ENCODE measurements at places on chromosomes 6 and 20. TPM values are rescaled to one million over a fixed set of nuclear protein-coding genes. Genes with fewer than 3 reads are reported as not detected.

The RAMACL gene
- 4.0 TPM for total RNA-seq

DNA sequence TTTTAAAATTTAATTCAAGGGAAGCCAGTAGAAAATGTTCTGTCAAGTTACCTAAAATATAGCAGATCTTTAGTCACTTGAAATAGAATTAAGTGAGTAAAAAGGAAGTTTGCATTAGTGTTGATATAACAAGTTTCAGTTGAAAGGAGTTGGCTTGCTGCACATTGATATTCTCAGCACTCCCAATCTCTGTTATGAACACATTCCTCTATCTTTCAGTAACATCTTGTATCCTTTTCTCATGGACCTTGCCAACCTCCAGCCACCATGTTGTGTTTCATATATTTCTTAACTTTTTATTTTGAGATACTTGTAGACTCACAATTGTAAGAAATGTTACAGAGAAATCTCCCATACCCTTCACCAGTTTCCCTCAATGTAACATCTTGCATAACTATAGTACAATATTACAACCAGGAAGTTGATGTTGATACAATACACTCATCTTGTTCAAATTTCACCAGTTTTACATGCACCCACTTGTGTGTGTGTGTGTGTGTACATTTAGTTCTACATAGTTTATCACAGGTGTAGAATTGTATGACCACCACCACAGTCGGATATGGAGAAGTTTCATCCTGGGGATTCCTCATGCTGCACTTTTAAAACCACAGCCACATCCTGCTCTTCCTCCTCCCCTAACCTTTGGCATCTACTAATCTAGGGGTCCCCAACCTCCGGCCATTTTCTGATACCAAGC, 20.2 kb upstream of the PAQR8 start:
- DNase-seq = no peak

The CCN5 gene
- total RNA-seq = not detected

DNA sequence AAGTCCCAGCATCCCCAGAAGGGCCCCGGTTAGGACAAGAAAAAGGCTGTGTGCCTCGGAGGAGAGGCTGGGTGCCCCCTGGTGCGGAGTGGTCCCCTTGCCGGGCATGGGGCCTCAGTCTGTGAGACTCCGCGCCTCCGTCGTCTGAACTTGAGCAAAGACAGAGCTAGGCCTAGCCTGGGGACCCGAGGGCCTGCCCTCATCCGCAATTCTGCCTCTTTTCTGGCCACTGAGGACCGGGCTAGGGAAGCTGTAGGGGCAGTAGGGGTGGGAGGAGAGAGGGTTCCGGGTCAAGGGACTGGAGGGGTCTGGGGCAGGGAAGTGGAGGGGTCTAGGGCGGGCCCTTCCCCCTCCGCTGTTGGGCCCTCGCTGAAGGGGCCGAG, 550 bp upstream of the HSPA12B start:
- DNase-seq = peak; percentile 54

The TAAR1 gene
- not detected for total RNA-seq

DNA sequence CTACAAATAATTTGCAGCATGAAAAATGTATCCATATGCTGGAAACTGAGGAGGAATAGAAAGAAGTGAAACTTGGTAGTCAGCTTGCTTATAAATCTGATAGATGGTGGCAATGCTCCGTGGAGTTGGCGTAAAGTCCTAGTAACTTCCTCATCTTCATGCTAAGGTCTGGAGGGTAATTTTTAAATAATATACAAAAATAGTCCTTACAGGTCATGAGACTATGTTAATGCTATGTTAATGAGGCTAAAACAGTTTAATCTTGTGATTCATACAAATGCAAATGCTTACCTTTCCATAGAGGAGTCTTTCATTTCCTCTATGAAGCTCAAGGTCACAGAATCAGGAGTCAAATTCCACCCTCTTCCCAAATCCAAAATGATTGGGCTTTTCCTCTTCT, 9.4 kb upstream of the CRIP3 start:
- DNase-seq = no peak

DNA sequence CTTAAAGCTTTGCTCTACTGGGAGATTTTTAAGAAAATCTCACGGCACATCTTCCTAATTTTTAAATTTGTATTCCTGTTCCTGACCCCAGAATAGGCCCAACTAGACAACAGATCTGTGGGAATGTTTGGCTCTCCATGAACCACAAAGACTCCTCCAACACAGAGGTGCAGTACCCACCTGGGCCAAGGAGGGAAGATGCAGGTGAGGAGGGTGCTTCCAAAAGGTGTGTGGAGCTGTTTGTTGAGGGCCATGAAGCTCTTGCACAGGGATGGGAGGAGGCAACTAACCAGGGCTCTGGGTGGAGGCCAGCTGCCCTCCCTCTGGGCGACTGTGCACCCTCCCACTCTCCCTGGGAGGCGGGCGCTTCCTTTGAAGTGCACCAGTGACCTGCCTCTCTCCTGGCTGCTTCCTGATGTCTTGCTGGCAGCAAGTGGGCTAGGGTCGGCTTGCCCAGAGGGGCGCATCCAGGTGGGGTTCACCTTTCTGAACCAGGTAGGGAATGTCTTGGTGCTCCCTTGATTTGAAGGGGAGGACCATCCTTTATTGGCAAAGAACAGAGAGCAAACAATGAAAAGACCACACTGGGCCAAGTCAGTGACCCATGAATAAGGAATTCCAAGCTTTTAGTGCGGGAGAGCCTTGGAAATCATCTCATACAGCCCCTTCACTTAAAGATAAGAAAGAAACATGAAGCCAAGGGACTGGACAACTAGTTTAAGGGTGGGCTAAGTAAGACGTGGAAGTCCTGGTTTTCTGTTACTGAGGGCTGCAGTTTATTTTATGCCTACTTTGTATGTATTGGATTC, 76.0 kb downstream of the ANKRD6 start:
- no peak for DNase-seq

DNA sequence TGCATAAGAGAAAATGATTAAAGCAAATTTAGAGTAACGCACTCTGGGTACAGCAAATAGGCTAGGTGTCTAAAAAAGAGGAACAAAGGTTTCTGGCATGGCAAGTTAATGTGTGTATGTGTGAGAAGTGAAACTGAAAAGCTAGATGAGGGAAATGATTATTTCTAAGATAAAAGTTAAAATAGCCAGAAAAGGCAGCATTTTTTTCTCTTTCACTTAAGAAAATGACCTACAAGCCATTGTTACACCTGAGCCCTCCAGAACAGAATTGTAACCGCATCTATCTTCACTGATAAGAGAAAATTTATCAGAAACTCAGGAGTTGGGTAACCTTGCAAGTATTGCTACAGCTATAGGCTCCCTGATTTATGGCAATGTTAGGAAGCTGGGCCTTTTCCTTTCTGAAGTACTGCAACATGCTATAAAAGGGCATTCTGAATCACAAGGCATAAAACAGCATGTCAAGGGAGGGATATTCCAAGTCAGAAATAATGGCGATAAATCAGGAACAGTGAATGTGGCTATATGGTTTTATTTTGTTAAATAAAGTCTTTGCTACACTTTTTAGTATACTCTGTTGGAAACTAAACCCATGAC, 395.3 kb downstream of the TBC1D32 start:
- DNase-seq = no peak

The SLC26A8 gene
- total RNA-seq = 2.9 TPM

GRCh38 chr6:113184736-113185135, 672.4 kb upstream of the MARCKS start:
- no peak for DNase-seq

The C20orf144 gene
- total RNA-seq = 0.66 TPM

The GRIK2 gene
- total RNA-seq = 3.0 TPM

The TEAD3 gene
- total RNA-seq = 26.5 TPM

DNA sequence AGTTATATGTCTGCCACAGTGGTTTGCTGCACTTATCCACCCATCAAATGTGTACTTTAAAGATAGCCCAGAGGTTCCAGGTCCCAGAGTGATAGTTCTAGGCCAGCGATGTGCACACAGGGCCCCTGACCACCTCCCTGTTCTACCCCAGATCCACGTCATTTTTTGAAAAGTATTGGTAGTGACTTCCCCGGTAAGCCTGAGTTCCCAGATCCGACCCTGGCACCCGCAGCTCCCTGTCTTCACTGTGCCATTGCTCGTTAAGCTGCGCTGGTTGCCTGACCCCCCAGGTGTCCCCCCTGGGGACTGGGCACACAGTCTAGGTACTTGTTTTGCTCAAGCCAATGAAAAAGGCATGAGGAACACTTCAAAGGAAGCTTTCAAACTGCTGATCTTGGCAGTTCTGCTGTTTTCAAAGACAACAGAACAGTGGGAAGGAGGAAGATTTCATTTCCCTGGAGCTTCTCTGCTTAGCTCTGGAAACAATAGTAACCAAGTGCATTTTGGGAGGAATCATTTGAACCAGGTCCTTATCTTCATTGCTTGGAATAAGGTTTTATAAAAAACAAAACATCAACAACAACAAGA, 116.3 kb upstream of the TAB2 start:
- no peak for DNase-seq

- peak; percentile 94 for DNase-seq
These were observed 102.0 kb downstream of the OR2B2 start for GRCh38 chr6:27809939-27810767.

DNA sequence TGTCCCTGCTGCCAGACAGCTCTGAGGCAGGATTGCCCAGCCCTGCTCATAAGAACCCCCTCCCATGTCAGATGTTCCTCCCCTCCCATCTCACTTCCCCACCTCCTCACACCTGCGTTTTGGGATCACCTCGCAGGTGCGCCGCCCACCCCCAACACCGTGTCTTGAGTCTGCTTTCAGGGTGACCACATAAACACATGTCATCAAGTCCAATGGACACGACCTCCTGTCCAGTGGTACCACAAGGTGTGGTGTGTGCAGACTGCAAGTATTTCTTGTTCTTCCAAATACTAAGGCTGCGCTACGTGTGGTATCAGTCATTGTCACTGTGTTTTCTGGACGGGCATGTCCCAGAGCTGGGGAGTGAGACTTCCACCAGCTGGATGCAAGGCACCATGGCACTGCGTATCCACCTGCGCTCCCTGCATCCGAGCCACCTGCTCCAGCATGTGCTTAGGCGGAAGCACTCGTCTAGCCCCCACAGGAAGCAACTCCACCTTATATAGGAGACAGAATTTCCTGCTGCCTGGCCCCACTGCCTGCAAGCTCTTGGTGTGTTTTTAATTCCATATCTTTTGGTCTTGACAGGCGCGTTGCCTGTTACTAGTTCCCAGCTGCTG, 119.7 kb upstream of the NXT1 start:
- no peak for DNase-seq

DNA sequence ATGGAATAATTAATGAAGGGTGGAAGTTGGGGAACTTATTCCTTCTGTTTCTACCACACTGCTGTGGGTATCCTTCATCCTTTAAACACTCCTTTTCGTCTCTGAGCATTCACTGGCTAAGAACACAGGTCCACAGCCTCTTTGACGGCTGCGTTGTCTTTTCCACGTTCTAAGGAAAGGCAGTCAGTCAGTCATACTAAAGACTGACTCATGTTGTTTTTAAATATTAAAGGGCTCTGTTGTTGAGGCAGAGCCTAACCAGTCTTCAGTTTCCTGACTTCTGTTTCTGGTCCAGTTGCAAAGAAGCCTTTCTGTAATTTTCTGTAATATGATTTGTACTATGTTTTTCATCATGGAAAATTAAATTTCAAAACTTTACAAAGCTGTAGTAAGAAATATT, 48.0 kb downstream of the UST start:
- no peak for DNase-seq

GRCh38 chr6:123570813-123571684, 65.7 kb downstream of the TRDN start:
- no peak for DNase-seq

GRCh38 chr6:53543359-53544216, 1.3 kb downstream of the GCLC start:
- no peak for DNase-seq

The SLC17A1 gene
- total RNA-seq = not detected

GRCh38 chr20:47266847-47267515, 89.5 kb downstream of the ZMYND8 start:
- DNase-seq = no peak

The MRAP2 gene
- total RNA-seq = 10.2 TPM

DNA sequence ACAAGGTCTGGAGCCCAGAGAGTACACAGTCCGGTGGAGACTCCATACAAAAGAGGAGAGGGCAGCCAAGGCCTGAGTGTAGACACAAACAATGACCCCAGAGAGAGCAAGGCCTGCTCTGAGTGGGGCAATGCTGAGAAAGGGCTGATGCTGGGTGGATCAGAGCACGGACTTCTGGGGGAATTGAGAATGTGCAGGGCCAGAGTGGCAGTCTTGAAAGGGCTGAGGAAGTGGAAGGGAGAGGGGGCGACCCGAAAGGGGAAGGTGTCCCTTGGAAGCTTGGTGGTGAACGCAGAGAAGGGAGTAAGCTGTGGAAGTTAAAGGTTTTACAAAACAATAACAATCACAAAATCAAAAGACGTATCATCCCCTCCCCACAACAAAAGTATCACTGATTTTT, 12.0 kb upstream of the GRM4 start:
- DNase-seq = no peak

DNA sequence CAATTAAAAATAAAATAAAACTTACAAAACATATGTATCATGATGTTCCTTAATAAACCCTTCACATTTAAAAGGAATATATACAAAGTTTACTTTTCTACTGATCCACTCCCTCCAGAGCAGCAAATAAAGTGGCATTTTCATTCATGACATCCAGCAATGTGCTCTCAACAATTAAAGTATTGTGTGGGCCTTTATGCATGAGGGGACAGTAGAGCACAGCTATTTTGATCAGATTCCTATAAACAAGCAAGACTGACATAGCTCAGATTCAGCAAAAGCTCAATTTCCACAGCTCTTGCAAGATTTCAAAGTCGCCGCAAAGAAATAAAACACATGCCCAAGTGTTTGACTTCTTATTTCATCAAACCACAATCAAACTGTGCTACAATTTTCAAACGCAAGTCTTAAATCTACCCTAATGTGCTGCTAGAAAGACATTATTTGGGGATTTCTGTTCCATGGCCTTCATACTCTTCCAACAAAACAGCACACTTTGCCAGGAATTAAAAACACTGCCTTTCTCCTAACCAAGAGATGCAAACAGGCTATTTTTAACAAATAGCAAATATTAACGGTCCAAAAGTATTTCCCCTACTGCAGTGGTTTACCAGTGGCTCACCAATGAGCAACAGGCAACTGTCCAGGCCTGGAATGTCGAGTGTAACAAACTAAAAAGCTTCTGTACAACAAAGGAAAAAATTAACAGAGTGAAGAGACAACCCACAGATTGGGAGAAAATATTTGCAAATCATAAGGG, 52.3 kb downstream of the MBOAT1 start:
- DNase-seq = no peak

DNA sequence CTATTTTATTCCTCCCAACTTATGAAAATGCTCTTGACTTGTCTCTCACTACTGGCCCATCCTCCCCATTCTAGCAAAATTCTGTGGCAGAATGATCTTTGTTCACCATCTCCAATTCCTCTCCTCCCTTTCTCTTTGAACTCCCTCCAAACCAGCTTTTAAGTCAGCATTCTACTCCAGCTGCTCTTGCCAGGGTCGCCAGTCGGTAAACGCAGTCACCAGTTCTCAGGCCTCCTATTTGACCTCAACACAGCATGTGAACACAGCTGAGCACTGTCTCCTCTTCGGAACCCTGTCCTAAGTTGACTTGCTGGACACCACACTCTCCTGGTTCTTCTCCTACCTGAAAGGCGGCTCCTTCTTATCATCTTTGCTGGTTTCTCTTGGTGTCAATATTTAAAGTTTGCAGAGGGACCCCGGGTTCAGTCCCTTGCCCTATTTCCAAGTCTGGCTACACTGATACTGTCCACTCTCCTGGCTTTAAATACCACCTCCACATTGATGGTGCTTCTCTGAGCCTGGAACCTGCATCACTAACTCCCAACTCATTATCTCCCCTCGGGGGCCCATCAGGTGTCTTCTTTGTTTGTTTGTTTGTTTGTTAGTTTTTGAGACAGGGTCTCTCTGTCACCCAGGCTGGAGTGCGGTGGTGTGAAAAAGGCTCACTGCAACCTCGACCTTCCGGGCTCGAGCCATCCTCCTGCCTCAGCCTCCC, 27.4 kb downstream of the GDAP1L1 start:
- DNase-seq = no peak
